ENCODE measurements at places on chromosomes 11 and 22.

DNA sequence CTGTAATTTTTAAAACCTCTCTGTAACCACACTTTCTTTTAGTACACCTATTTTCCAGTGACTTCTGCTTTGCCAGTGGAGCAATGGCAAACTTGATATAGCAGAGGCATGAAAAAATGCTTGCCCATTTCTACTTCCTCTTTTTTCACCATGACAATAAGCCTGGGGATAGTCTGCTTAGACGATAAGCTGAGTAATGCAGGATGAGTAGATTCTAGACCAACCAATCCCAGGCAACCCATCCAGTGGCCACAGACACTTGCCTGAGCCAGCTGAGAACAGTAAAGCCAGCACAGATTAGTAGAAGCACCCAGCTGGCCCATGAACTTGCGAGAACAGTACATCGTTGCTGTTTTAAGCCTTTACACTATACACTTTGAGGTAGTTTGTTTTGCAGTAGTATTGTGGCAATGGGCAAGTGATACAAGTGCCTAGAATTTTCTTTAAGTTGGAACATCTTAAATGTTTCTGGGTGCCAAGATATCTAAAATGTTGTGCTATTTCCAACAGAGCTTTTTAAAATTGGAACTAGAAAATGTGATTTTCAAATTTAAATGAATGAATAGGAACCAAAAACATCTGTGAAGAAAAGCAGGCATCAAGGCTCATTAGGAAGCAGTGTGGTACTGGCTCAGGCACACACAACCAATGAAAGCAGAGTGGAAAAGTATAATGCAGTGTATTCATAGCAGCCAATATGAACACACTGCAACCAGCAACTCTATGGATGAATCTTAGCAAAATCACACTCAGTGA is 37.7 kb downstream of the DDI1 start:
- DNase-seq, result no peak

DNA sequence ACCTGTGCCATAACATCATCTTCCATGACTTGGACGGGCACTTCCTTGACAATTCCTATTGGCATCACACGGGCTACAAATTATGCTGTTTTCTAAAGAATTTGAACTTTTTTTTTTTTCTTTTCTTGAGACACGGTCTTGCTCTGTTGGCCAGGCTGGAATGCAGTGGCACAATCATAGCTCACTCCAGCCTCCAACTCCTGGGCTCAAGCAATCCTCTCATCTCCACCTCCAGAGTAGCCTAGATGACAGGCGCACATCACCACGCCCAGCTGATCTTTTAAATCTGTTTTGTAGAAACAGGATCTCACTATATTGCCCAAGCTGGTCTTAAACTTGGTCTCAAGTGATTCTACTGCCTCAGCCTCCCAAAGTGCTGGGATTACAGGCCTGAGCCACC is 3.3 kb upstream of the CRYBB3 start:
- no peak for DNase-seq

GRCh38 chr11:71986131-71986530 is 12.6 kb upstream of the IL18BP start:
- no peak for DNase-seq

DNA sequence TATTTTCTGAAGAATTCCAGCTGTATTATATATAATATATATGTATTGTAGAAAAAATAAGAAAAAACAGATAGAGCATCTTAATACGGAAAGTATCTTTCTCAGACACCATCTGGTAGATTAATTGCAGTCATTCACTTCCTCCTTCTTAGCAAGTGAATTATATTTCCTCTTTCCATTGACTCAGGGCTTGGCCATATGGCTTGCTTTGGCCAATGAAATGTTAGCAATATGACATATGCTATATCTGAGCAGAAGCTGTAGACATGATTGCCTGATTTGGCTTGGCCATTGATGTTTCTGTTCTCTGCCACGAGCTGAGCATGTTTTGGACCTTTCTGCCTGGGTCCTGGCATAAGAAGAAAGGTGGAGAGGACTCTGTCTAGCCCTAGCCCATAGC is 34.4 kb upstream of the ZBED5 start:
- DNase-seq, result no peak

GRCh38 chr11:7278314-7278917 is 26.7 kb downstream of the SYT9 start:
- DNase-seq, result no peak

DNA sequence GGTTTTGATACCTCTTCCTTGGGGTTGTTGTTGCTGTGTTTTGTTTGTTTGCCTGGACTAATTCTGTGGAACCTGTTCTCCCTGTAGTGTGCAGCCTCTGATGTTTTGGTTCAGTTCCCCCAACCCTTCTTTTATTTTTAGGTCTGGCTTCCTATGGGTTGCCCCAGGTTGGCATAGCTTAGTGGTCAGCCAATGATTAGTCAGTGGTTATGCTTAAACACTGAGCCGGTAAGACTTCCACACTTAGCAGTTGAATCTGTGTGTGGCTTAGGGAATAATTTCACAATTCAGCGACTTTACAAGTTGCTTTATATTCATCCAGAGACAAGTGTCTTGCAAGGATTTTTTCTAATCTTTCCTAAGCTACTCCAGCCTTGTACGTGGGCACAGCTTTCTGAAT is 78.6 kb upstream of the CLPB start:
- no peak for DNase-seq

DNA sequence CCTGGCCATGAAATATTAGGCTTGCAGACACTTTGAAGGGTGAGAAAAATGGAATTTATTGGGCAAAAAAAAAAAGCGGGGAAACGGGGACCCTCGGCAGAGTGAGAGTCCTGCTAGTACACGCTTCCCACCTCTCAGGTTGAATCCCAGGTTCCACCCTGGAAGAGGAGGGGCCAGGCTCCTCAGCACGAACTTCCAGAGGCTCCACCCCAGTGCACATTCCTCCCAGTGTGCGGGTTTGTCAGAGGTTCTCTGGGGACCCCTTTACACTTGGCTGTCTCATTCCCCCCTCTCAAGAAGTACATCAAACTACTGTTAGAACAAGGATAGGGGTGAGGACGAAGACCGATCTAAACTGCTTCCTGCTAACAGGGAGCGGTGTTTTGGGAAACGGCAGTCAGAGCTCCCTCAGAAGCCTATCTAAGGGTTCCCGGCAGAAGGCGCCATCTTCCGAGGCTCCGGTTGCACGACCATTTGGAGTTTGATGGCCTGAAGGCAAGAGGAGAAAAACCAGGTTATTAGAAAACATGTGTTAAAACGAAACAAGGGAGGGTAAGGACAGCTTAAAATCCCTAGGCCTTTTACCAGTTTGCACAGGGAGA is 27.5 kb downstream of the FOLR3 start:
- no peak for DNase-seq

- peak; percentile 24 for DNase-seq
Observed at GRCh38 chr11:90321018-90321417, 98.2 kb upstream of the CHORDC1 start.

DNA sequence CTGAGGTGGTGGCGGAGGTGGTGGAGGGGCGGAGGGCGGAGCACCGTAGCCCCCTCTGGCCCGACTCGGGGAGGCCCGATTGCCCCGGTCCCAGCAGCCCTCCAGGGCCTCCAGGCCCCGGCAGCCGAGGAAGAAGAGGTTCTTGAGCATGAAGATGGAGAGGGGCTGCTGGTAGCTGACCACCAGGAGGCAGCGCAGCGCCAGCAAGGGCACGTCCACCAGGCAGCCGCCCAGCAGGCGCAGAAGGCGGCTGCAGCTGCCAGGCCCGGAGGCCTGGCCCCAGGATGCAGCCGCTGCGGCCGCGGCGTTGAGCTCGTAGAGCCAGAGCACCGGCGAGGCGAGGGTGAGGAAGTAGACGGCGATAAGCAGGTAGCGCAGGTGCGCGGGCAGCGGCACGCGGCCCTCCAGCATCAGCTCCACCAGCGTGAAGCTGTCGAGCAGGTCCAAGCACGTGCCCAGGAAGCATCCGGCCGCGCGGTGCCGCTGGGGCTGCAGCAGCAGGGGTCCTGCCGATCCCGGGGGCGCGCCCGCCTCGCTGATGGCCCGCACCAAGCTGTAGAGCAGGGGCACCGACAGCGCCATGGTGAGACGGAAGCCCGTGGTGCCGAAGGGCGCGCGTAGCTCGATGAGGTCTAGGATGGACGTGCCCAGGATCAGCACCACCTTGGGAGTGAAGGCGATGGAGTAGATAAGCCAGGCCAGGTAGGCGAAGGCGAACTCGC is 1.5 kb downstream of the TMEM121B start:
- DNase-seq, result no peak

GRCh38 chr22:27797520-27798391 is 3.8 kb downstream of the MN1 start:
- DNase-seq, result no peak

Data from activated naive CD4-positive, alpha-beta T cell treated with anti-CD3 and anti-CD28 coated beads for 36 hours (primary cell).